HuH-7 (cell line): ENCODE measurements at places on chromosomes 1 and 21.

DNA sequence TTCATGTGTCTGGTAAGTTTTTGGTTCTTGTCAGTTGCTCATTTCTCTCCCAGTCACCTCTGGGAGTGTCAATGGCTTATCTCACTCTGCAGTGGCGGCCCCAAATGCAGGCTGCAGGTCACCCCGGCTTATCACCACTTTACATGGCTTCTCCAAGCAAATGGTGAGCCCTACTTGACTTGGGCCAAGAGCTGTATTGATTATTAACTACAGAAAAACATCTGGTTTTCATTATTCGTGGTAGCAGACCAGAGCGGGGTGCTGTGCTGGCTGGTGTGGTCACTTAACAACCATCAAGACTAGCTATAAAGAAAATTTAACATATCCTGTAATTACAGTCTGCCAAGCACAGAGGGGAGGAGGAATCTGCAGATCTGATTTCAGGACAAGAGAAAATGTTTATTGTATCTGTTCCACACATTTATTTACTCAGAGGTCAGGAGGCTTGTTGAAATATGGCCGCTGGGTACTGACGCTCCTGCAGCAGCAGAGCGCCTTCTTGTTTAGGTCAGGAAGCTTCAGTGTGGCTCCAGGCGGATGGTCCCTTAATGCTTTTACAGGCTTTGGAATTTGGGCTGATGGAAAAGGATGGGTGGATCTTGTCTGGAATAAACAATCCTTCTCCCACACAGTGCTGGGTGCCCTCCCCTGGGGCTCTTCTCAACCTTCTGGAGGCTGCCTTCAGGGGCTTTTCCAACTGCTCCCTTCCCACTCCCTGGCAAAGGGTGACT lies 87.8 kb downstream of the HLX start:
- no peak for DNase-seq

GRCh38 chr1:61073871-61074270 lies 8.5 kb upstream of the NFIA start:
- no peak for DNase-seq

DNA sequence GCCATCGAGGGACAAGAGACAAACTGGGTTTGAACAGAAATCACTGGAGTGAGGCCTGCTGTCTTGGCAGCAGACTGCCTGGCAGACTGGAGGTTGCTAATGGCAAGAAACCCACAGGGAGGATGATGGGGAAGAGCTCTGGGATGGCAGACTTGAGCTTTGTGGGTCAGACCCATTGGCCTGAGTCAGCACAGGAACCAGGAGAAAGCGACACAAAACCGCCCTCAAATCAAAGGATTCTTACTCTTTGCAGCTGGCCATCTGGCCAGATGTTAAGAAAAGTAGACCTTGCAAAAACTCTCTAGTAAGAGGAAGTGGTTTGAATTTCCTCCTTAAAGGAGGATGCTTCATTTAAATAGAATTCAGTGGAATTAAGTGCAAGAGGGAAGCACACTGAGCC lies 195.2 kb upstream of the JUN start:
- DNase-seq = no peak

- DNase-seq = no peak
These were observed 3.0 kb upstream of the PDC start for GRCh38 chr1:186463926-186464325.

DNA sequence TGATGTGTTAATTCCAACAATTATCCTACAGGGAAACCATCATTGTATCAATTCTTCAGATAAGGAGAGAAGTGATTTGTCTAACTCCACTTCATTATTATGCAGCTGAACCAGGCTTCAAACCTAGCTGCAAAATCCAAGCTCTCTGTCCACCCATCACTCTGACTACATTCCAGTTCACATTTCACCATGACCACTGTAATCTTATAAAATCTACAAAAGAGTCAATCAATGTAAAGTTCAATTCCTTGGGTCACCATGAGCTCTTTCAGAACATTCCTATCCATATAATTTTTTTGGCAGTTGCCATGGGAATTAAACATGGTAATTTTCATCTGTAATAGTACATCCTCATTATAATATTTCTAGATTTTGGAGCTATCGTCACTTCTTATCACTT lies 100.9 kb downstream of the PLPPR5 start:
- DNase-seq = no peak

- DNase-seq = no peak
These were observed 7.8 kb upstream of the ACTRT2 start for GRCh38 chr1:3013371-3014049.

- no peak for DNase-seq
These were observed 18.3 kb upstream of the IFNGR2 start for GRCh38 chr21:33384841-33385331.

- peak; percentile 78 for DNase-seq
These were observed 25.2 kb upstream of the EPS8L3 start for GRCh38 chr1:109788695-109789521.

- no peak for DNase-seq
These were observed 102.6 kb downstream of the ZNF644 start for GRCh38 chr1:90919190-90919719.
